ENCODE measurements at places on chromosomes 5 and 9.

DNA sequence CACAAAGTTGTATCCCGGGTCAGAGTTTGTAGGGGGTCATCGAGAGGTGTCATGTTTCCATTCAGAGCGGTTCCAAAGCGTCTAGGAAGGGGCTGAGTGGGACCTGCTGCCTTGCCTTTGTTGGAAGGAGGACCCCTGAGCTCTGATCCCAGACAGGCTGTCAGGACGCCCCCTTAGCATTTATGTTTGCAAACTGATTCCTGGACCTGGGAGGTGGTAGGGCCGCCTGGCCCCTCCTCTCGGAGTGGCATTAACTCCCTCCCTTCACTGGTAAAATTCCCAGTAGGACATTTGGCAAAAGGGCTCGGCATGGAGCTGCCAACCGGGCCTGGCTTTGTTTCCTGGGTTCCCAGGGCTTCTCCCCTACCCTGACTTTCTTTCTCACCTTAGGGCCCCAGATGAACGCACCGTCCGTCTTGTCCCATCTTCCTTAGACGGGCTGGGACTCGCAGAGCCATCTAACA lies 2.5 kb downstream of the JADE2 start:
- DNase-seq, result no peak

- DNase-seq, result no peak
These were observed 58.2 kb upstream of the RXRA start for GRCh38 chr9:134267881-134268724.

DNA sequence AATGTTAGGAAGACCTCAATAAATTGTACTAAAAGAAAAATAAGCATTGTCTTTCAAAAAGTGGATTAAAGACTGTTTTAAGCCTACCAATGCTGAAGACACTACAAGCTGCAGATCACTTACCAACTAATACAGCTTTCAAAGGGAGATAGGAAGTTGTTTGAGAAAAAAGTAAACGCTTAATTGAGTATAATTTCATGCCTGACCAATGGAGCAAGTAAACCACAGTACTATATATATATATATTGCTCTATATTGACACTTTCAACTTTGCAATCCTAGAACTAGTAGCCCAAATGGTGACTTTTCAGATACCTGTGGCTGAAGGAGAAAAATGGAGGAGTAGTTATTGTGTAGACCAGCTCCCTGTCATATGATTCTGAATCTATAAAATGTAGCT lies 85.7 kb downstream of the FREM1 start:
- DNase-seq, result no peak

DNA sequence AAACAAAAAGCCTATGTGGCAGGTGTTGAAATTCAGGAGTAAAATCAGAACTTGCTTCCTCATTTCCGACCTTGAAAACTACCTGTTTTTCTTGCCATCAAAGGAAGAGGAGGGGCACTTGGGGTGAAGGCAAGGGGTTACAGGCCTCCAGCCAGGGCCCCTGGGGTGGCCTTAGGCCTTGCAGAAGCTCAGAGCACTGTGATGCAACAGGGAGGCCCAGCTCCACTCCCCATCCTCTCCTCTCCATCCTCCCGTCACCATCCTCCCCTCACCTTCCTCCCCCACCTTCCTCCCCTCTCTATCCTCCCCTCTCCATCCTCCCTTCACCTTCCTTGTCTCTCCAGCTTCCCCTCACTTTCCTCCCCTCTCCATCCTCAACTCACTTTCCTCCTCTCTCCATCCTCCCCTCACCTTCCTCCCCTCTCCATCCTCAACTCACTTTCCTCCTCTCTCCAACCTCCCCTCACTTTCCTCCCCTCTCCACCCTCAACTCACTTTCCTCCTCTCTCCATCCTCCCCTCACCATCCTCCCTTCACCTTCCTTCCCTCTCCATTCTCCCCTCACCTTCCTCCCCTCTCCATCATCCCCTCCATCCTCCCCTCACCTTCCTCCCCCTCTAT lies 111.6 kb downstream of the WNK2 start:
- no peak for DNase-seq

DNA sequence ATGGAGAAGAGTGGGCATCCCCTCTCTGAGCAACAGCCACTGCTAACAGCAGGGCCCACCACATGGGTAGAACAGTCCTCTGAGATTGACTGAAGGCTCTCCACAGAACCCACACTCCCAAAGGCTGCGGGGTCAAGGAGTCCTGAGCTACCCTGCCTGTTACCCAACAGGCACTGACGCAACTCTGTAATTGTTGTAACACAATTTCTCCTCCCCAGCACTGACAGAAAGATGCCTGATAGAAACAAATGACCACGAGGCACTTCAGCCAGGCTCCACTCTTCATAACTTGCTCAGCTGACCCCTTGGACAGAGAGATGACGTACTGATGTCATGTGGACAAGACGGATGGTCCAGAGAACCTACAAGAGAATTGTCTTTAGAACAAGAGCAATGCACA lies 220.7 kb downstream of the SPOCK1 start:
- DNase-seq, result no peak

GRCh38 chr5:115684513-115685037 lies 58.7 kb upstream of the TMED7 start:
- no peak for DNase-seq

DNA sequence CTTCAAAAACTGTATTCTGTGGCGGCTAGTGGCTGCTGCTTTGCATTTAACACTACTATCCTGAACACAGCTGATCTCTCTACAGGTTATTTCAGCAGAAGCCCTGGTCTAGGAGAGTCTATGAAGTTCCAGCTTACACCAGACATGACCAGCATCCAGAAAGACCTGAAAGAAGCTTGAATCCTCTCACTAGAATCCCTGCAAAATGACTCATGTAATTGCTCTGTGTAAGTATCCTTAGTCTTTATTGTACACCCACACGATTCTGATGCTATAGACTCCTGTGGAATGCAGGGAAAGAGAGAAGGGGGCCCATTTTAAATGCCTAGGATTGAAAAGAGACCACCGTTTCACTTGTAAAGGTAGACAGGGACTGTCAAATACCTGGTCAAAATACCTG lies 859 bp upstream of the GRIA1 start:
- DNase-seq, result no peak

- no peak for DNase-seq
These were observed 21.7 kb downstream of the F2RL2 start for GRCh38 chr5:76601470-76601869.

DNA sequence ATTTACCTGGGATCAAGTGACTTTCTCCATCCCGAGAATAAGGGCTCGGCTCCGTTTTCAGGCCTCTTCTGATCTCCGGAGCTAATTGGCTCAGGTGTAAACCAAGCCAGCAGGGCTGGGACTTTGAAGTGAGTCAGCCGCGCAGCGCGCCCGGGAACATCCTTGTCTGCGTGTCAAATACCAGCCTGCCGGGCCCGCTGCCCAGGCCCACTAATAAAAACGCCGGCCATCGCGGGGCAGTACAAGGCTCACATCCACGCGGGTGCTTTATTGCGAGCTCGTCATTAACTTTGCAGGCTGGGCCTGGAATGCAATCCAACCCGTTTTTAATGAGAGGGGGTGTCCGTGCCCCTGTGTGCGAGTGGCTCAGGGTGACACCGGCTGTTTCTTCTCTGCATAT lies 416.8 kb downstream of the IRX2 start:
- DNase-seq, result peak; percentile 40

- DNase-seq, result no peak
These were observed 13.2 kb upstream of the PCA3 start for GRCh38 chr9:76751001-76751400.

GRCh38 chr9:7944572-7944971 lies 145.0 kb upstream of the DMAC1 start:
- DNase-seq, result peak; percentile 27

GRCh38 chr9:77705636-77706035 lies 57.5 kb upstream of the GNA14 start:
- DNase-seq, result no peak

DNA sequence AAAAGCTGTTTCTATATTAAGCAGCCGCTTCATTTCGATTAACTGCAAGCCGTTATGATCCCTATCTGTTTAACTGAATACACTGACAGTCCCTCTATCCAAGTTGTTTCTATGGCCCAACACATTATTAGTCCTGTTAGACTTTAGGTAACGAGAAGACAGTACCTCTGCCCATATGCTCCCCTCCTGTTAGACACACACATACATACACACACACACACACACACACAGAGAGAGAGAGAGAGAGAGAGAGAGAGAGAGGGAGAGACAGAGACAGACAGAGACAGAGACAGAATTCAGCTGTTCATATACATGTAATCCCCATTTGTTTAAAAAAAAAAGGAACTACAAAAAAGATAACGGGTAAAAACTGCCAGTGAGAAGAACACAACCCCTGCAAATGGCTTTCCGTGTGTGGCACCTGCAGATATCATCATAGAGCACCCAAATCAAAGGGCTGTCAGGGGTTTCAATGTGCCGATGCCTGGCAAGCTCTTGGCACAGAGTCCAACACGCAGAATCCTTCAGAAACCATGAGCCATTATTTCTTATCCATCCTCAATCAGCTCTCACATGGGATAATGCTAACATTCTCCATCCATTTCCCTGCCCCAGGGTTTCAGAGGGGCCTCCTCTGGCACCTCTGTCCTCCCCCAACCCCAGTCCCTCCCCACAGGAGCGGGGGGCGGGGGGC lies 144.0 kb downstream of the MYO10 start:
- no peak for DNase-seq

GRCh38 chr9:114288193-114289091 lies 34.5 kb upstream of the ORM1 start:
- no peak for DNase-seq

GRCh38 chr9:93437996-93438395 lies 13.5 kb upstream of the FAM120A start:
- DNase-seq, result no peak

DNA sequence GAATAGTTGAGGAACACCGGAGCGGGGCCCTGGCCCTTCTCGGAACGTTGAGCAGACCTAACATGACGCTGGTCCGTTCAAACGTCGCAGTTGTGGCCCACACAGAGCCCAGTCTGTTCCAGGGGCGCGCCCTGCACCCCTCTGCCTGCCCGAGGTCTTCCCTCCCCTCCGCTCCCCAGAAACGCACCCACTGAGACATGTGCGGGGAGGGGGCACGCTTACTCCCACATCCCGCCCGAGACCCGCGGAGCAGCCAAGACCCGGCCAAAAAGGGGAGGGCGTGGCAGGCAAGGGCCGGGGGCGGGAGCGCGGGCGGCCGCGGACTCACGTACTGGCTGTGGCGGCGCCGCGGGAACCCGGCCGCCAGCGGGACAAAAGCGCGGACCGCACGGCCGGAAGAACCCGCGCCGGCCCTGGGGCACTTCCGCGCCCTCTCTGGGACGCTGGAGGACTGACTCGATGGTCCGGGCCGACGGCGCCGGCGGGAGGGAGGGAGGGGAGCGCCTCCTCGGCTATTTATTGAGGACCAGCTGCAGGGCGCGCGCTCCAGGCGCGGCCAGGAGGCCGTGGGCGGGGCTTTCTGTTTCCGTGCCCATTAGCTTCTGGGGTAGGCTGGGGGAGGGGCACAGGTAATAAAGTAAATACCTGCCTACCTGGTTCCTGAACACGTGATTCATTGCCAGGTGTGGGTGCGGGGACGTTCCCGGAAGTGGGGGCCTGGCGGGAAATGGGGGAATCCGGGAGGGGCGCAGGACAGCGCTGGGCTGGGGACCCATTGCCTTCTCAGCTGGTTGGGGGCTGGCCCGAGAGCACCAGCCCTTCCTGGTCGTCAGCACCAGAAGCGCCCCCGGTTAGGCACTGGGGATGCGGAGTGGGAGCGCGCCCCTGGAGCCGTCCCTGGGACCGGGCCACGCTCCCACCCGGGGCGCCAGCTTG lies at the start of gene ZFP62:
TSS of gene ZFP62 (minus strand) at position 390 of the 936 bp plus-strand sequence. CDS start at position 333, 57 bp downstream.
- DNase-seq, result peak; percentile 75

DNA sequence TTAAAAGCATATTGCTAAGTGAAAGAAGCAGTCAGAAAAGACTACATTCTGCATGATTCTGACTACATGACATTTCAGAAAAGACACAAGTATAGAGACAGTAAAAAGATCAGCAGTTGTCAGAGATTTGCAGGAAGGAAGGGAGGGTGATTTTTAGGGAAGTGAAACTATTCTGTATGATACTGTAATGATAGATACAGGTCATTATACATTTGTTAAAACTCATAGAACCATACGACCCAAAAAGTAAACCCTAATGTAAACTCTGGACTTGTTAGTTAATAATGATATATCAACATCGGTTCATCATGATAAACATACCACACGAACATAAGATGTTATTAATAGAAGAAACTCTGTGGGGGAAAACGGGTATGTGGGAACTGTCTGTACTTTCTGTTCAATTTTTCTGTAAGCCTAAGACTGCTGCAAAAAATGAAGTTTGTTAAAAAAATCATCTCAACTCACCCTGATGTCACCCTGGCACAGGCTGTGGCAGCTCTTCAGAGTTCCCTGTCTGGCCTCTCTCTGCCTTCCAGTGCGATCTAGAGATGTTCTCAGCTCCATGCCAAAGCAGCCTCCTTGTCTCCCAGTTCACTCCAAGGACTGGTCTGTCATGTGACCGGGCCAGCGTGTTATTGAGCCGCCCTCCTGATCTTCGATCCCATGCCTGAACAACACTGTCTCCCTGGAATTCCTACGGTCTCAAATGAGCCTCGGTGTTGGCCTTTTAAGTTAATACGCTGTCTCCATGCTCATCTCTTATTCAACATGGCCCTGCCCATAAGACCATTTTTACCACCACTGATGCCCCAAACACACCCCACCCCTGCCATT lies 35.4 kb downstream of the PRLR start:
- no peak for DNase-seq

DNA sequence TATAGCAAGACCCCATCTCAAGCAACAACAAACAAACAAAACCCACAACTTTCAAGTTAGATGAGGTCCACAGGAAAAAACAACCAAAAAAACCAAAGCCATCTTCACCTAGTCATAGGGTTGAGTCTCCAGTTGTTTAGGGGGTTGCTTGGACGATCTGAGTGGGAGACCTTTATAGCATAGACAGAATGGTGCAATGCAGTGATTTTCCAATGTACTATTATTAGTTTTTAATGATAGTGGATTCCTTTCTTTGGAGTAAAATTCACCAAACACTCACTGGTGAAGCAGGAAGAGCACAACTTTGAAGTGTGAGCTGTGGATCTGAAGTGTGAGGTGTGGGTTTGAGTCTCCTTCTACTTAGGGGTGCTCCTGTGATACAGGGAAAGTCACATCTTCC lies 67.0 kb upstream of the KLF9 start:
- no peak for DNase-seq

DNA sequence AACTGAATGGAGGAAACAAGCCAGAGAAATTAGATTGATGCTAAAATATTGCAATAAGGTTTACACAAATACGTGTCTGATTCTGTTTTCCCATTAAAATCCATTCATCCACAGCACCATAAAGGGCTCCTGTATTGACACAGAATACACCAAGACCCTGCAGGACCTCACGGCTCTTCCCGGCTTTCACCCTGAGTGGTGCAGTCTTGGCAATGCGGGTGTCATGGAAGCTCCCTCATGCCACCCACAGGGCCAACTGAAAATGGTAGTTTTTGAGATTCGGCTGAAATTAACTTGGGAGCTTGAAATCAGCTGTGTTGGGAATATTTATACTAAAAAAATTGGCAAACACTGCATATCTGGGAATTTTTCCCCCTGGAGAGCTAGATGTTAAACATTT lies 17.3 kb upstream of the EXOC3 start:
- DNase-seq, result no peak

All from DMS79 (cell line).